Stimulated activated memory B cell treated with anti-CD40 and anti-IgM and Interleukin-4, amounts not matched to agents 10 μg/mL and 1 μg/mL and 100 μg/mL, for 72 hours (primary cell): ENCODE measurements at places on chromosomes 7 and 10.

DNA sequence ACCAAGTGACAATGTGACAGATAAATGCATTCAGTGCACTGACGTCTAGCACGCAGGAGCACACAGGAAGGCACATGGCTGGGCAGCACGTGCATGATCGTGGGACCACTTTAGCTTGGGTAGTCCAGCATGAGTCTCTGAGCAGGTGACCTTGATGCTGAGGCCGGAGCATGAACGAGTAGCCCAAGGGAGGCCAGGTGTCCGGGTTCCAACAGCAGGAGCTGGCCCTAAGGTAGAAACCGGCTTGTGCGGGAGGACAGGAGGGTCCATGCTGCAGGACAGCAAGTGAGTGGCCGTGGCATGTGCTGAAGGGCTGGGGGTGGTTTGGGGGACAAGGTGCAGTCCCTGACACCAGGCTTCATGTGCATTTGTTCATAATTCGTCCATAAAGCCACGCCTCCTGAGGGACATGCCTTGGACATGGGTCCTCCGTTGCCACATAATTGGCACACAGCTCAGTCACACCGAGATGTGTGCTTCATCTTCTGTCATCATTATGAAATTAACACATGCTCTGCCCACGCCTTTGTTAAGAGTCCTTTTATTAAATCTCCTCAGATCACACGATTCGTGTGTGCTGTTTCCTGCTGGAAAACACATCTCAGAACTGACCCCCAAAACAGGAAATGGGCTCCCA is 3.1 kb upstream of the STK32C start:
- no peak for ATAC-seq

DNA sequence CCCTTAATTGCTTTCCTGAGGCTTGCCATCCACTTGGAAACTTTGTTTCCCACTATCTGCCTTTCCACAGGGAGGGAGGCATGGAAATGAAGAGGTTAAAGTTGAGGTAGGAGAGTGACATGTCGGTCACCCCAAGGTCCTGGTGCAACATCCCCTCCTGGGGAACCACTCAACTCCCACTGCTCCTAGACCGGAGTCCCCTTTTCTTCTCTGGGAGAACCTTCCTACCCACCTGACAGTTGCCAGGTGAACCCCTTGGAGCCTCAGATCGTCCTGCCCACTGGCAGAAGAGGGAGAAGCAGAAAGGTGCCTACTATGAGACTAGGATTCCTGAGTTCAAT is 21.7 kb downstream of the IMPDH1 start:
- no peak for ATAC-seq

DNA sequence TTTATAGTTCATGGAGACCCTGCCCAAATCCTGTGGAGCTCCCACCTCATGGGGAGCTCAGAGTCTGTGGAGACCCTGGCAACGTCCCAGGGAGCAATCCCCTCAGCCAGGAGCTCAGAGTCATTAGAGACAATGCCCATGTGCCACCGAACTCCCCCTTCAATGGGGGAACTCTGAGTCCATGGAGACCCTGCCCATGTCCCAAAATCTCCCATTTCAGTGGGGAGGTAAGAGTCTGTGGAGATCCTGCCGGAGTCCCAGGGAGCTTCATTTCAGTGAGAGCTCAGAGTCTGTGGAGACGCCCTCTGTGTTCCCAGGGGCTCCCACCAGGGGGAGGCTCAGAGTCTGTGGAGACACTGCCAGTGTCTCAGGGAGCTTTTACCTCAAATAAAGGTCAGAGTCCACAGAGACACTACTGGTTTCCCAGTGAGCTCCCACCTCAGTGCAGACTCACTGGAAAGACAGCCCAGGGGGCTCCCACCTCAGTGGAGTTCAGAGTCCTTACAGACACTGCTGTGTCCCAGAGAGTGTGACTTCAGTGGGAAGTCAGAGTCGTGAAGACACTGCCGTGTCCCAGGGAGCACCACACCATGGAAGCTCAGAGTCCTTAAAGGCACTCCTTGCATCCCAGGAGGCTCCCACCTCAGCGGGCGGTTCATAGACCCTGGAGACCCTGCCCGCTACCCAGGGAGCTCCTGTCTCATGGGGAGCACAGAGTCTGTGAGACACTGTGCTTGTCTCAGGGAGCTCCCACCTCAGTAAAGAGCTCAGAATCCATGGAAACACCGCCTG is 5.0 kb downstream of the MYO1G start:
- no peak for ATAC-seq

DNA sequence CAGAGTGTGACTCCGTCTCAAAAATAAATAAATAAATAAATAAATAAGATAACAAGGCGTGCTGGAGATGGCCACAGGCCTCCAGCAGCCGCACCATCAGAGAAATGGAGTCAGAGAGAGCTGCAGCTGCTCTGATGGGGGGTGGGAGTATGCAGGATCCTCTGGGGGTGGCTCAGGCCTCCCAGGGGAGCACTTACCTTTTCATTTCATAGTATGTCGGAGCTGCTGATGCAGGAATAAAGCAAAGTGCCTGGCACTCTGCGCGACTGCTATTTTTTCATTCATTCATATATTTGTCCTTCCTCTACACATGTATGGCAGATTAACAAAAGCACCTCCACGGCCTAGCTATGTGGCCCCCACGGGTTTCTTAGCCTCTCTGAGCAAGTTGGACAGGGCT is 175.9 kb downstream of the CUX1 start:
- ATAC-seq, result no peak

DNA sequence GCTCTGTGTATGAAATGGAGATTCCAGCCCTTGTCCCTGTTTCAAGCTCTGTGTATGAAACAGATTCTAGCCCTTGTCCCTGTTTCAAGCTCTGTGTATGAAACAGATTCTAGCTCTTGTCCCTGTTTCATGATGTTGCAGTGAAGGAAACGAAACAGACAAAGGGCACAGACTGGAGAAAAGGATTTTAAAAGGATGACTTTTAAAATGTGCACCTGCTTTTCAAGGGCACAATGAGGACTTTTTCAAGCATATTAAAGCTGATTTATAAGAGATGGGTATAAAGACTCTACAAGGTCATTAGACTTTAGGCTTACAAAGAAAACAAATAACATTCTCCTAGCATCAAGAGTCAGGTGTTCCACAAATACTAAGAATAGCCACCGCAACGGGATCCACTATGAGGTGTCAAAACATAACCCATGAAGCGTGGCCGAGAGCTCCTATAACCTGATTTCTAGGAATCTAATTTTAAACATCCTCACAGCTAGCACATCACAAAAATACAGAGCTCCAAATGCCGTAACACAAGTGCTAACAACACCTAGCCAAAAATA is 29.0 kb downstream of the DIP2C start:
- no peak for ATAC-seq

DNA sequence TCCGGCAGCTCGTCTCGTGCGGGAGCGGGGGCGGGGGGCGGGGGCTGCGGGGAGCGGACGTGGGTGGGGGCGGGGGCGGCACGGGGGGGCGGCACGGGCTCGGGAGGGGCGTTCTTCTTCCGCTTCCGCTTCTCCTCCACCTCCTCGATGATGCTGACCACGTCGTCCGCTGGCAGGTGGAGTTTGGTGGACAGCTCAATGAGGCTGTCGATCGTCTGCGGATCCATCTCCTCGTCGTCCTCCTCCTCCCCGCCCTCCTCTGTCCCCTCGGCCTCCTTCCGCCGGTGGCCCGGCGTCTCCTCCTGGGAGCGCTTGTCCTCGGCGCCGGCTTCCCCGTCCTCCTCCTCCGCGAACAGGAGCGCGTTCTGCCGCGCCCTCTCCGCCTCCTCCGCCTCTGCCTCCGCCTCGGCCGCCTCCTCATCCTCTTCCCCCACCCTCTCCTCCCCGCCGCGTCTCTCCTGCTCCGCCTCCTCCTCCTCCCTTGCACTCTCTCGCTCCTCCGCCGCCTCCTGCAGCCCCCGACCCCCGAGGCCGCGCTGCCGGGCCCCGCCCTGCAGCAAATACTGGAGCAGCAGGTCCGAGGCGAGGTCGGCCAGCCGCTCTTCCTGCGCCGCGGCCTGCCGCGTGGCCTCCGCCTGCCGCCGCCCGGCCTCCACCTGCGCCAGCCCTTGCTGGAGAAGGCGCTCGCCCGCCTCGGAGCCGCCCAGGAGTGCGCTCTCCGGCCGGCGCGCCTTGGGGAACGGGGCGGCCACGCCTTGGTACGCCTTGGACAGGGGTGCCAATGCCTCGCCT is 1.9 kb downstream of the VGF start:
- no peak for ATAC-seq

- peak; percentile 74 for ATAC-seq
Observed at GRCh38 chr7:97064972-97065587, 40.4 kb upstream of the DLX5 start.

DNA sequence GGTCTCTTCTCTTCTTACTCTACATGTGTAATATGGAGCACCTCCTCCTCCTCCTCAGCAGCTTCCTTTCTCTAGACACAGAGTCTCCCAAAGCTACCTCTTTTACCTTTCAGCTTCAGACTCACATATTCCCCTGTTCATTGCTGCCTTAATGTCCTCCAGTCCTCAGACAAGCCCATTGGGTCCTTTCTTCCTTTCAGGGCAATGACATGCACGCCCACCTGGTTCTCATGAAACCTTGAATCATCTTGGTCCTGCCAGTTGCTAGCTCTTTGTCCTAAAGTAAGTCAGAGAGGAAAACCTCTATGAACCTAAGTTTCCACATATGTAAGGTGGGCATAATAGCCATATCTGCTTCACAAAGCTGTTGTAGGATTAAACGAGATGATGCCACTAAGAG is 227.0 kb downstream of the RPS24 start:
- no peak for ATAC-seq

DNA sequence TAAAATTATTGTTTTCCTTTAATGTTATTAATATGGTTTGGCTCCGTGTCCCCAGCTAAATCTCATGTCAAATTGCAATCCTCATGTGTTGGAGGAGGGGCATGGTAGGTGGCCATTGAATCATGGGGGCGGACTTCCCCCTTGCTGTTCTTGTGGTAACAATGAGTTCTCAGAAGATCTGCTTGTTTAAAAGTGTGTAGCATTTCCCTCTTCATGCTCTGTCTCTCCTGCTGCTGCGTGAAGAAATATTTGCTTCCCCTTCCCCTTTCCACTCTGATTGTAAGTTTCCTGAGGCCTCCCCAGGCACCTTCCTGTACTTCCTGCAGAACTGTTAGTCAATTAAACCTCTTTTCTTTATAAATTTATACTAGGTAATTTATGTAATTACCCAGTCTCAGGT is 27.5 kb downstream of the VIM start:
- no peak for ATAC-seq

DNA sequence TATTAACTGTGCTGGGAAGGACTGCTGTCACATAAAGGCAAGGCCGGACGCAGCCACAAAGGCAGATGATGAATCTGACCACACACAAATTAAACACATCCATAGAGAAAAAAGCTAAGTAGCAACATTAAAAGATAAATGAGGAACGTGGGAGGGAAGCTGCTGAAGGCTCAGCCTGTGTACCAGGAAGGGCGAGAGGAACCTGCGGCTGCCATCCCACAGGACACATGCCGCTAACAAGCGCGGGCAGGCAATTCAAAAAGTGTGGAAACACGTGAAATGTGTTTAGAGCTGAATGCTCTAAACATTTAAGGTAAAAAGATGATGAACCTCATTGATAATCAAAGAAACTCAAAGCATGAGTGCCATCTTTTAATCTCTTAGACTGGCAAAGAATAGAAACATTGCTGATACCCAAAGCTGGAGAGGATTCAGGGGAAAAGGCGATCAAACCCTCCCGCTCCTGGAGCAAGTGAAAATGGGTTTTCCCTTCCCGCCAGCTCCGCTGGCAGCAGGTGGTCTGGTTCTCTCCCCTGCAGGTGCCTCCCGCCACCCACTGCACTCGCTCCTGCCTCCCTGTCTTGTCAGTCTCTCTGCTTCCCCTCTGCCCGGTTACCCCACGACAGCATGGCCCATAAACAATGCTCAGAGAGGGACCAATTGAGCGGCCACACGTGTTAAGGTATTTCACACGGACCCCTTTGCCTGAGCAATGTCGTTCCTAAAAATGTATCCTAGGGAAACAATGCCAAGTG is 4.2 kb downstream of the STK32C start:
- no peak for ATAC-seq

GRCh38 chr7:54738737-54739136 is 20.3 kb downstream of the SEC61G start:
- ATAC-seq, result no peak

GRCh38 chr7:98107313-98107721 is 655 bp downstream of the LMTK2 start:
- ATAC-seq, result no peak

GRCh38 chr7:92809760-92810573 is 26.4 kb downstream of the CDK6 start:
- peak; percentile 82 for ATAC-seq

- ATAC-seq, result no peak
Observed at GRCh38 chr10:132479603-132480221, 57.9 kb upstream of the INPP5A start.

- no peak for ATAC-seq
Observed at GRCh38 chr10:86223256-86223655, 143.3 kb downstream of the GRID1 start.

GRCh38 chr10:111131168-111131799 is 54.5 kb downstream of the ADRA2A start:
- no peak for ATAC-seq

DNA sequence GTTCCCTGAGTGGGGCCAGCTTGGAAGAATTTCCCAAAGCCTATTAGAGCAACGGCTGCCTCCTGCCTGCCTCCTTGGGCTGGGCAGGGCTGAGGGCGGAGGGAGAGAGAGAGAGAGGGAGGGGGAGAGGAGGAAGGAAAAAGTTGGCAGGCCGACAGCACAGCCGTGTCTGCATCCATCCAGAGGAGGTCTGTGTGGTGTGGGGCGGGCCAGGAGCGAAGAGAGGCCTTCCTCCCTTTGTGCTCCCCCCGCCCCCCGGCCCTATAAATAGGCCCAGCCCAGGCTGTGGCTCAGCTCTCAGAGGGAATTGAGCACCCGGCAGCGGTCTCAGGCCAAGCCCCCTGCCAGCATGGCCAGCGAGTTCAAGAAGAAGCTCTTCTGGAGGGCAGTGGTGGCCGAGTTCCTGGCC is at the start of gene AQP1:
Gene AQP1 (plus strand): TSS at position 293 of the 409 bp plus-strand sequence. CDS start 57 bp downstream, at position 350.
- ATAC-seq, result no peak

GRCh38 chr10:10043083-10043482 is 974.6 kb upstream of the CELF2 start:
- ATAC-seq, result no peak

GRCh38 chr7:155995183-155995612 is 182.9 kb upstream of the SHH start:
- ATAC-seq, result no peak

- ATAC-seq, result no peak
Observed at GRCh38 chr10:7048061-7048460, 362.8 kb downstream of the SFMBT2 start.

- no peak for ATAC-seq
Observed at GRCh38 chr10:113390896-113391295, 162.0 kb upstream of the HABP2 start.

GRCh38 chr10:87935290-87936141 is 72.1 kb downstream of the PTEN start:
- ATAC-seq, result no peak

- no peak for ATAC-seq
Observed at GRCh38 chr10:12320892-12321291, 28.5 kb upstream of the CAMK1D start.

DNA sequence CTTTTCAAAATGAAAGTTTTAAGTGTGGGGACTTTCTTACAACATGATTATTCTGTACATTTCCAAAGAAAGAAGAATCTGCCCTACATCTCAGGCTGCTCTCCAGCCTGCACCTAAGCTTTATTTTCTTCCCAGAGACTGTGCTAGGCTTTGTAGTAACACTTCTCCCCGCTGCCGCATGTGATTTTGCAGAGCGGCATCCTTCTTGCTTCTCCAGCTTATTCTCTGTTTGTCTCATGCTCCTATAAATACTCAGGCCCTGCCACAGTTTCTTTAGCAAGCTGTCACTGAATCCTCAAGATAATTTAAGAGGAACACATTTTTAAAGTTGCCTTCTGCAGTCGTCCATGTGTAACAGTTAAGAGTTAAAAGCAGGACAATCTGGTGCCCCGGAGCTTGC is 53.5 kb downstream of the INSYN2A start:
- no peak for ATAC-seq
